ENCODE measurements at places on chromosomes 7 and 10.

DNA sequence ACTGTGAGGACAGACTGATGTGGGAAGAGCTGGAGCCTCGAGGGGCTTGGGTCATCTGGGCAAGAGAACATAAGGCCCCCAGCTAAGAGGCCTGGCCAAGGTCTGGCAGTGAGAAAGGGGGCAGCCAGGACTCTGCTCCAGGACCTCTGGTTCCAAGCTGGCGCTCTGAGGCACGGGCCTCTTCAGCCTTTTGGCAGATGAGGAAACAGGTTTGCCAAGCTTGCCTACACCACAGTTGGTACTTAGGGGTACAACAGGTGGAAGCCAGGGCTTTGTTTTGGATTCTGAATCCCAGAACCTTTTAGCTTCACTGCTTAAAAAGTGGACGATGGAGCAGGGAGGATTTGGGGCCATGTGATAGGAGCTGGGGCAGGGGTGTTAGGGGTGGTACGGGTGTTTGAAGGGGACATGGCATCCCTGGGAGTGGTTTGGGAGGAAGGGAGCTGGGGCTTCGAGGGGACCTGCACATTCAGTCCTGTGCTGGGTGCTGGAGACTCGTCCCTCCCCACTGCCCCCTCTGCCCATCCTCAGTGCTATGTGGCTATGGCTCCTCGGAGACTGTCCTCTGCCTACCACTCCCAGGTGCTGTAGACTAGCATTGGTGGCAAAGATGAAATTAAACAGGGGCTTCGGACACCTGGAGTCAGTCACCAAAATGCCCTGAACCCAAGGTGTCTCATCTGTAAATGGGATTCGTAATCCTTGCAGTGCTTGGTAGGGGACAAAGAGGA, 30.3 kb downstream of the ZNF775 start:
- DNase-seq: no peak

DNA sequence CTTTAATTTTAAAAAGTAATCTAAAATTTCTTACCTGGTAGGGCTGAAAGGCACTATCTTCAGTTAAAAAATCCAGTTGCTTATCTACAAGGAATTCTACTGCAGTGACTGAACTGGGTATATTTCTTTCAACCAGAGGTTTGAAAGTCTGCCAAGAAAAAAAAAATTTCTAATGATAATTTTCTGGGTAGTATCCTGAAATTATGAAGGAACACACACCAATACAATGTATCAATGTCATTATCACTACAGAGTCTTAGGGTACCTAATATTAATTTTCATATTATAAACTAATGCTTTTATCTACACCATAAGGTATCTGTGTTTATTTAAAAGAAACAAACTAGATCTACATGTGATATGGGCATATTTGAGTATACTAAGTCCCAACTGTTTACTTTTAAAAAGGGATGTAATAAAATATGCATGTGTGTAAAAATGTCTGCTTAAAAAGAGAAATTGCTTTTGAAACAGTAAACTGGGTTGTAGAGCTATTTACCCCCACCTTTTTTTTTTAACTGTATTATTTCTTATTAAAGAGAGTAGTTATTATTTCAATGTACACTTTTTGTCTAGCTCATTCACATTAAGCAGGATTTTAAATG, 131.6 kb downstream of the NRBF2 start:
- DNase-seq: no peak

- DNase-seq: no peak
Observed at GRCh38 chr7:98571006-98571405, 46.1 kb upstream of the NPTX2 start.

DNA sequence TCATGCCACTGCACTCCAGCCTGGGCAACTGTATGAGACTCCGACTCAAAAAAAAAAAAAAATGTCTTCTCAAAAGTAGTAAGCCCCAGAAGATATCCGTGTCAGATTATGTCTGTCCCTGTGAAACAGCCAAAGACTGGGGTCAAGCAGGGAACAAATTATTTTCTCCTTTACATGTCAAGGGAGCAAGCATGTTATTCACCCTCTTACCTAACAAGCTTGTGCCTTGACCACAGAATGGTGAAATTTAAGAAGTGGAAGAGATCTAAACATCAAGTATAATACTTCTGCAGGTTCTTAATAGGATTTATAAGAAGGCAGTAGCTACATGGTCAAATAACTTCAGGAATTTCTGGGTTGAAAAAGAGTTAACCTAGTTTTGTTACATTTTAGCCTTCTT, 187.9 kb downstream of the ZNF365 start:
- DNase-seq: no peak

DNA sequence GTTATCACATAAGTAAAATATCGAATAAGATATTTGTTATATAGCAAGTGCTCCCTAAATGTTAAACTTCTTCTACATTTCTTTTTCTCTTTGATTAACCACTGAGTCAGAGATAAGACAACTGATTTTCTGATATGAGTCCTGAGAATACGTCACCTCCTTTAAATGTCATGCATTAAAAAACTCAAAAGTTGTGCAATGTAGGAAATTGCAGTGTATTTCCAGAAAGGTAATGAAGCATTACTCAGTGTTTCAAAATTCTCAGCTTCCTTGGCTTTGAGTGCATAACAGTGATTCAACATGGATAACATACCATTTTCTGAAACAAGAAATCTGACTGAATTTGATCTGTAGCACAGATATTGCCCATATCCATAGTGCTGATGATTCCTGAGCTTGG, 155.8 kb downstream of the BMPER start:
- DNase-seq: no peak

GRCh38 chr7:31082447-31082846, 30.3 kb downstream of the ADCYAP1R1 start:
- no peak for DNase-seq

- no peak for DNase-seq
Observed at GRCh38 chr7:1531263-1531978, 919 bp downstream of the MAFK start.

DNA sequence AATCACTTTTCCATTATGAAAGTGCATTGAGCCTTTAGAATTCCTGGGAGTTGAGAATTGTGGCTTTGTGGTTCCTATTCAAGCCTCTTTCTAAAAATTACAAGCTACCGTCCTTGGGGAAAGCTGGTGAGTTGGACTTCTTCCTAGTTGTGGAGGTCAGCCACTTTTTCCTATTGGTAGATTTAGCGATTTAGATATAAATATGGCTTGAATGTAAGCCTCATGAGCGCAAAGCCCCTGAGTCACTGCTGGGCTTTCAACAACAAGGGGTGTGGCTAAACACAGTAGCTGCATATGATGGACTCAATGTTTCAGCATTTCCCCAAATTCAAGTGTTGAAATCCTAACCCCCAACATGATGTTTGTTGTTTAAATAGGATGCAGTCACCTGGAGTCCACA, 150.0 kb upstream of the IGFBP3 start:
- DNase-seq: no peak

- DNase-seq: no peak
Observed at GRCh38 chr7:123047955-123048354, 52.5 kb upstream of the TAS2R16 start.

- peak; percentile 55 for DNase-seq
Observed at GRCh38 chr10:30059209-30060107, at the start of gene JCAD. Gene JCAD, minus strand, starts transcription at chr10:30059586. Its CDS starts 11,774 bp downstream, at chr10:30047812.

GRCh38 chr7:42236976-42237810, at the start of gene GLI3:
Gene GLI3, minus strand, starts transcription at chr7:42237209. Its CDS starts 13,956 bp downstream, at chr7:42223253.
- peak; percentile 33 for DNase-seq

Data from activated T-cell treated with anti-CD3 and anti-CD28 coated beads for 48 hours (primary cell).